ENCODE measurements at places on chromosomes 1 and 21.

- no peak for DNase-seq
These were observed 12.7 kb downstream of the GPR3 start for GRCh38 chr1:27405074-27405473.

DNA sequence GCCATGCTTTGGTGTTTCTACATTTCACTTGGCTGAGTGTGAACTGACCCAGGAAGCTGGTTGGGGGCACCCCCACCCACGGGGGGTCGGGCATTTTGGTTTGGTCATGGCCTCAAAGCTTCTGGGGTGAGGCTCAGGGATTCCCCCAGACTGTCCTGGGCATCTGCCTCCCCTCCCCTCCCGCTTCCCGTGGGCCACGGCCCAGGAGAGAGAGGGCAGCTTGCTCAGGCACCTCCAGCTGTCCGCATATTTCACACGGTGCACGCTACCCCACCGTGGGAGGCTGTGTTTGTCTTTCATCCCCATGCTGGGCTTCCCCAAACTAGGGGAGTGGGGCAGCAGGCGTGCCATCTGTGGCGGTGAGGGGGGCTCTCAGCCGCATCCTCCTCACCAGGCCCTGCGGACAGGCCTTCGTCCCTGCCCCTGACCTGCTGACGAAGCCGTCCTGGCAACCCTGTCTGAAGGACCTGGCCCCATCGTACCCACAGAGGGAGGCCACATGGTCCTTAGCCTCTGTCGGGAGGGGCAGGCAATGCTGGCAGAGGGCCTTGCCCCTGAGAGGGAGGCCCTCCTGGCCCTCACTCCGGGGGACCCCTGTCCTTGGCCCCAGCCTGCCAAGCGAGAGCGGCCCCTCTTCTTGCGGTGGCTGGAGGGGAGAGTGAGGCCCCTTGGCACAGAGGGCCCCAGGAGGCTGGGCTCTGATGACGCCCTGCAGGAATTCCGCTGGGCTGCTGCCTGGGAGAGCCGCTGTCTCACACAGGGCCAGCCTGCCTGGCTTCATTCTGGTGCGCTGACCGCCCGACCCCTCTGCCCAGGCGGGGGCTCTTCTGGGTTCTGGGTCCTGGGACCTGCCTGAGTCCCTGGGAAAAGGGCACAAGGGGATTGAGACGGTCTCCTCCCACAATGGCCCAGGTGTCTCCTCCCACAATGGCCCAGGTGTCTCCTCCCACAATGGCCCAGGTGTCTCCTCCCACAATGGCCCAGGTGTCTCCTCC is 22.1 kb downstream of the TP73 start:
- DNase-seq = no peak

DNA sequence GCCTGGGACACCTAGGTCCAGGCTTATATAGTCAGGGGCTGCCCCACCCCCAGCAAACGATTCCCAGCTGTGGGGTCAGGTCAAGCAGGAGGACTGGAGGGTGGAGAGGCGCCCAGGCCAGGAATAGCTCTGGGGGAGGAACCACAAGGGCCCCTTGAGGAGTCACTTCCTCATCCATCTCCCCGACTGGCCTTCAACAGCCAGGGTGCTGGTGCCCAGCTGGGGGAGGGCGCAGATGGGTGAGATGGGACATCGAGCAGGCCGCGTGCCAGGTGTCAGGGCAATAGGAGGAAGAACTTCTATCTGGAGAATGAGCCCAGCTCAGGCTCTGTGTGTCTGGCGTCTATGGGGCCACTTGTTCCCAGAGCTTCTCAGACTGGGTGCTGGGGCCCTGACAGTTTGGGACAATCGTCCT is 208 bp upstream of the MYBPH start:
- DNase-seq = no peak

DNA sequence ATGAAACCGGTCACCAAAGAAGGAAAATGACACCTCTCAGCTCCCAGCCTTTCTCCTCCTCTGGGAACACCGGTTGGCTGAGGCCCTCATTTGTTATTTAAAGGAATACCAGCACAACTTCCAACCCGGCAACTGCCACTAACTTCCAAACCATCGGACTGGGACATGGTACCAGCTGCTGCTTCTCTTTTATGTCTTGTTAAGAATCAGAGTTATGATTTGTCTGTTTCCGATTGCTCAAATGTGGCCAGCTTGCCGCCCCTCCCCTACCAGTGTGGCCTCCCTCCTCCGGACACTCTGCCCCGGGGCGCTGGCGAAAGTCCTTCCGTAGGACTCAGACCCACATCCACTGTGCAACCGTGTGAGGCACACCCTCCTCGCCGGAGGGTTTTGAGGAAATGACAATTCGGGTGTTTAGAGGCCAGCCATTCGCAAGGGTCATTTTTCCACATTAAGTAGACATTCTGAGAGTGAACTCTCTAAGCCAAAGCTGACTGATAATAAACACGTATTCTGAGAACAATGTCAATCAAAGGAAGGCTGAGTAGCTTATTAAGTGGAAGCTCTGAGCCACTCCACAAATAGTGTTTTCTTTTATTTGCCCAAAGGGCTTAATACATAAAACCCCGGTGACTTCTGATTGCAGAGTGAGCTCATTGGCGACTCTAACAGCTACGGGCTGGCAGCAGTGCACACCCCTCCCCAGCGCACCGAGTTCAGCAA is 5.5 kb downstream of the RIPK4 start:
- DNase-seq = no peak

- DNase-seq = no peak
These were observed at the start of gene GPR137B for GRCh38 chr1:236142253-236143103. Gene GPR137B (plus strand): TSS chr1:236142539. CDS start chr1:236142623, 84 bp downstream.

- no peak for DNase-seq
These were observed 103.4 kb downstream of the CLEC20A start for GRCh38 chr1:178393370-178393769.

- no peak for DNase-seq
These were observed 510.5 kb downstream of the PLPP3 start for GRCh38 chr1:56068908-56069307.

DNA sequence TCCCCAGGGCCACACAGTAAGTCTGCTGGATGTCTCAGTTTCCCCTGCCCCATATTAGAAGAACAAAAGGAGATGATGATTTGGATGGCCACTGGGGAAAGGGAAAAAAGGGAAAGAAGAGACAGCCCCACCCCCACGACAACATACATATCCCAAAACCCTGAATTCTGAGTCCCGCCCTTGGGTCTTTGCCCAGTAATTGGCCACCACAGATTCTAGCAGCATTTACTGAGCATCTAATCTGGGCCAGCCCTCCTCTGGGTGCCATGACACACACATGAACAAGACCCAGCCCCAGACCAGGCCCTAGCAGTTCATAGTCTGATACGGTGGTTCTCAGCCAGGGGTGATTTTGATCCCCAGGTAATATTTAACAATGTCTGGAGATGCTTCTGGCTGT is 5.2 kb upstream of the TTC4 start:
- no peak for DNase-seq

GRCh38 chr1:7384679-7385078 is 386.4 kb upstream of the VAMP3 start:
- DNase-seq = no peak

GRCh38 chr1:36352910-36353878 is 29.7 kb upstream of the EVA1B start:
- DNase-seq = no peak

GRCh38 chr1:201565024-201565730 is 26.2 kb downstream of the NAV1 start:
- DNase-seq = no peak

- no peak for DNase-seq
These were observed 59.2 kb upstream of the IVNS1ABP start for GRCh38 chr1:185376288-185376687.

- DNase-seq = no peak
These were observed at the start of gene IFNAR2 for GRCh38 chr21:33229784-33230544. Gene IFNAR2 (plus strand): TSS chr21:33229938. CDS start chr21:33241923, 11,985 bp downstream.

- no peak for DNase-seq
These were observed 28.1 kb downstream of the KCTD3 start for GRCh38 chr1:215595231-215595630.

DNA sequence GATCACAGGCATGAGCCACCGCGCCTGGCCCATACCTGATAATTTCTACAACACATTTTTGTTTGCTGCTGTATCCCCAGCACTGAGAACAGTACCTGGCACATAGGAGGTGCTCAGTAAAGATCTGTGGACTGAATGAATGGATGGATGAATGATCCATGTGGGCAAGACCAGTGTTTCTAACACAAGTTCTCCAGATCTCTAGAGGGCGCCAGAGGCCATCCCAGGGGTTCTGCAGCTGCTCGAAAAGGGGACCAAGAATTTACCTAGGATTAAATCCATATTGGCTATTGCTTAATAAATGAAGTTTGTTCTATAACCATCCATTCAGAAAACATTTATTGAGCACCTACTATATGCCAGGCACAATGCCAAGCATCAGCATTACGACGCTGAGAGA is 167.7 kb downstream of the ACTL8 start:
- no peak for DNase-seq

GRCh38 chr1:169610108-169610507 is 19.8 kb downstream of the SELP start:
- DNase-seq = no peak

- DNase-seq = no peak
These were observed 16.9 kb upstream of the SLAMF9 start for GRCh38 chr1:159970932-159971342.

DNA sequence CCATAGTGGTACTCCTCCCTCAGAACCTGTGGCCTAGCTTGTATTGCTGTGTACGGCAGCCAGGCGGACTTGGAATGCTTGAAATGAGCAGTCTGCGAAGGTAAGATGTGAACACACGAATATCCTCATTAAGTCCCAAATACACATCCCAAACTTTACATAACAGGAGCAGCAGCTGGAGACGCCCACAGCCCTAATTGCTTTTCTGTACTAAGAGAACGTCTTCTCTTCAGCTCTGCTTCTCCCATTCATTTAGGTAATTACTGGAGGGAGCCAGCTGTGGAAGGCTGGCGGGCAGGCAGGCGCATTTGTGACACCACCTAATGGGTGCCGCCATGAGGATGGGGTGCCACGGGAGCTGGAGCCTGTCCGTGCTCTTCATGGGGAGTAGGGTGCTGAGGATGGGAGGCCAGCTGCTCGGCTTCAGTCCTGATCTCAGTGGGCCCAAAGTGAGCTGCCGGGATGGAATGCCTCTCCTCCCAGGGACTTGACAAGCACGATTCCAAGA is 66.6 kb upstream of the POU3F1 start:
- no peak for DNase-seq

DNA sequence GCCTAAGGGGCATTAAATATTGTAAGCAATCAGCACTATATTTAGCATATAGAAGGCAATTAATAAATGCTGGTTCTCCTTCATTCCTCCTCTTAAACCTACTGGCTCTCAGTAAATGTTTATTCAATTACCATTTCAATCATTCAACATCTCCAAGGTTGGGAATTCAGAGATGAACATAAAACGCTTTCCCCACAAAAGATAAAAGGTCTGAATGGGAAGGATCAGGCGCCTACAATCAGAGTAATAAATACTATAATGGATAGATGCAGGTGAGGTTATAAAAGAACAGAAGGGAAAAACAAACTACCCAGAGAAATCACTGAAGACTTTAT is 407 bp upstream of the KTI12 start:
- no peak for DNase-seq

GRCh38 chr1:84611796-84612195 is 37.6 kb upstream of the CTBS start:
- DNase-seq = no peak

DNA sequence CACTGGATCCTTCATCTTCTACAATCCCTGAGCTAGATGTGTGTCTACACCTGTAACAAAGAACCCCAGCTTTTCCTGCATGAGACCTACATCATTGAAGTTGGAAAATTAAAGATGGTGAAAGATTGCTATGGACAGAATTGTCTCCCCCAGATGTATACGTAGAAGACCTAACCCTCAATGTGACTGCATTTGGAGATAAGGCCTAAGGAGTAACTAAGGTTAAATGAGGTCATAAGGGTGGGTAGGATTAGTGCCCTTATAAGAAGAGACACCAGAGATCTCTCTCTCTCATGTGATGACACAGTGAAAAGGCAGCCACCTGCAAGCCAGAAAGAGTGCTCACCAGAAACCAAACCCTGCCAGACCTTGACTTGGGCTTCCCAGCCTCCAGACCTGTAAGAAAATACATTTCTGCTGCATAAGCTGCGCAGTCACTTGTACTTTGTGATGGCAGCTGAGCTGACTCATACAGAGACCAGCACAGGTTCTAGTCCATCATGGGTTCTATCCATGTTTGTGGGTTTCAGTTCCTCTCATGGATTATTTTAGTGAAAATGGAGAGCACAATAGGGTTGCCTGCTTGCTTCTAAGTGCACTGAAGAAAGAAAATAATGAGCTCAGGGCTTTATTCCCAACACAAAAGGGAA is 180.8 kb downstream of the TPR start:
- no peak for DNase-seq

GRCh38 chr1:154833841-154834240 is 36.2 kb downstream of the KCNN3 start:
- DNase-seq = no peak

DNA sequence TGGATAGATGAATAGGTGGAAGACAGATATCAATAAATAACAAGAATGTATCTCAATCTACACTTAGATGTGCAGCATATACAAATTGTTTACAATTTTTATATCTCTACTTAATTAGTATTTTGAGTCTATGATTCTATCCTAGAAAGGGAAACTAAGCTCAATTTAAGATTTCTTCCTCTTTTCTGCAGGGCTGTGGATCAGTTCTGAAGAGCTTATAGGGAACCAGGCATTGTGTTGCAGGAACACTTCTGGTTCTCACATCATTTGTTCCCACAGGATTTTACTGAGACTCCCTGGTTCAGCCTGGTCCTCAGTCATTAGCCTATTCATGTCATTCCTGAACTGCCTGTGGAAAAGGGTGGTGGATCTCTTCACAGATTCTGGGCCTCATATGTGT is 105.8 kb downstream of the TNFSF18 start:
- DNase-seq = no peak

DNA sequence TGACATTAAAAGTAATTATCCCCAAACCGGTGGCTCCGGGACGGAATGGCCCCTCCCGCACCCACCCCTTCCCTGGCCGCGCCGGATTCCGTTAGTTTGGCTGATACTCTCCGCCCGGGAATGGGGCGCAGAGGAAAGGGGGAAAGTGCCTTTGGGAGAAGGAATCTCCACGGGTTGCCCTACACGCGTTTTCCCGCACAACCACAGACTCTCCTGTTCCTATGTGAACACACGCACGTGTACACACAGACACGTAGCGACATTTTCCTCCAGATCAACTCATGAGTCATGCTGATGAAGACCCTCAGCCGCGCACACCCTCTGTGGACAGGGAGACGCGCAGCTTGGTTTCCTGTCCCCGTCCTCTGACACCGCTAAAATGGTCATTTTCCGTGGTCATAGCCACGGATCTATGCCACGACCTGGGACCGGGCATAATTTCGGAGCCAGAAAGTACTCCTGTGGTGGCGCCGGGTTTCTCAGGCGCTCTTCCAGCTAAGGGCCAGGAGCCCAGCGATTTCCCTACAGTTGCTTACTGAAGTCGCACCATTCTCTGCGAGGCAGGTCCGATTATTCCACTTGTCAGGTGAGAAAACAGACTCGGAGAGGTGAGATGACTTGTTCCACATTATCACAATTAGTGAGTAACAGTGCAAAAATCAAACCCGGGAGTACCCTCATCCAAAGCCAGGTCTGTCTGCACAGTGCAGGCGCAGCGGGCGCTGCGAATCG is 4.0 kb upstream of the DMRTA2 start:
- DNase-seq = no peak

All from activated CD8-positive, alpha-beta memory T cell treated with anti-CD3 and anti-CD28 coated beads for 1 hour (primary cell).